ENCODE measurements at places on chromosomes 5 and 9.

DNA sequence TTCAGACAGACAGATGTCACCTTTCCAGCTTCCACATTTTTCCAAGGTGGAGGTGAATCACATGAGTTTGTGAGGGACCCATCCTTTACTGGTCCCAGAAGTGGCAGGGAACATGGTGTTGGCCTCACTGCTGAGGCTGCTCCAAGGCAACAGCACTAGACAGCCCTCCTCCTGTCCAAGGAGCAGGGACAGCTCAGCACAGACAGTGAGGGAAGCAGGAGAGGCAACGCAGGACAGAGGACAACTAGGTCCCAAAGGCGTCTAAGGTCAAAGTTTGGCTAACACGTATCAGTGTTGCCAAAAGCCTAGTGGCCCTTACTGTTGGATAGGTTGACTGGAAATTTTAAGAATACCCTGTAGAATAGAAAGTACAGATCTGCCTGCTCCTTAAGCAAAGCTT is 251.7 kb upstream of the PANK3 start:
- no peak for DNase-seq

DNA sequence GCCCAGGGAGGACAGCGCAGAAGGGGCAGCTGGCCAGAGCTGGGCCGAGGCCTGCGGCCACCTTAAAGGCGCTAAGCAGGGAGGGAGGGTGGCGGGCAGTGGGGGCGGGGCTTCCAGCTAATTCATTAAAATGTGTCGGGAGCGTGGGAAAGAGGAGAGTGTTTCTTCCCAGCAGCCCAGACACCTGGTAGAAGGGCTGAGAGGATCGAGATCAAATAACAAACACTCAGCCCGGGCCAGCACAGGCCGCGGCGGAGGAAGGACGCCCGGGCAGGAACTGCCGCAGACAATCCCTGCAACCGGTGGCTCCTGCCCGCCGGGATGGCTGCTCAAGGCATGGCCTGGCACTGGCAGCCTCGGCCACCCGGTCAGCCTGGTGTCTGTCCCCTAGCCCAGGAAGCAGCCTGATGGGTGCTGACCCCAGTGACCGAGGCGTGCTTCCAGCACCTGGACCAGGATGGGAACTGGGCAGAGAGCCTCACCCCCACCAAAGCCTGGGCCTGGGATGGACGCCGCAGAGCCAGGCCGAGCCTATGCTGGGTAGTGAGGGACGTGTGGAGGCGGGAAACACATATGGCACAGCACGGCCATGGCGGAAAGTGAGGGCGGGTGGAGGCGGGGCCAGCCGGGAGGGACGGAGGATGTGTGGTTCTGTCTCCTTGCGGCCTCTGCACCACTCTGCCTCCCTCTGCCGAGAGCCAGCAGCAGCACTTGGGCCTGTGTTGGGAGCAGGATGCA is 3.2 kb upstream of the NRARP start:
- peak; percentile 50 for DNase-seq

DNA sequence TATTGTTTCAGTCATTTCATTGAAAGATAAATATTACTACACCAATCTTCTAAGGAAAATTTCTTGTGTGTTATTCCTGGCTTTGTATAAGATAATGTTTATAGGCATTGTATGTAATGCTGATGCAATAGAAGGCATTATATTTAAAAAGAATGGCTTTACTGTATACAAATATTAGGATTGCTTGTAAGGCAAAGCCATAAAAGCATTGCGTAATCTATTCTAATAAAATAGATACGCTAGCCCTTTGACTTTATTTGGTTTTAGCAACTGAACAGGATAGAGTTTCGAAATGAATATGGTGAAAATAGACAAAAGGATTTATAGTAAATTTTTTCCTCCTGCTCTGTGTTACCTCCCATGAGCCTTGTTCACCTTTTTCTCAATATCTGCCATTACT is 5.5 kb upstream of the LYSMD3 start:
- DNase-seq = no peak

GRCh38 chr5:117107859-117108258 is 533.2 kb upstream of the SEMA6A start:
- no peak for DNase-seq

- no peak for DNase-seq
Measured at GRCh38 chr5:170252109-170252508, 19.3 kb downstream of the C5orf58 start.

DNA sequence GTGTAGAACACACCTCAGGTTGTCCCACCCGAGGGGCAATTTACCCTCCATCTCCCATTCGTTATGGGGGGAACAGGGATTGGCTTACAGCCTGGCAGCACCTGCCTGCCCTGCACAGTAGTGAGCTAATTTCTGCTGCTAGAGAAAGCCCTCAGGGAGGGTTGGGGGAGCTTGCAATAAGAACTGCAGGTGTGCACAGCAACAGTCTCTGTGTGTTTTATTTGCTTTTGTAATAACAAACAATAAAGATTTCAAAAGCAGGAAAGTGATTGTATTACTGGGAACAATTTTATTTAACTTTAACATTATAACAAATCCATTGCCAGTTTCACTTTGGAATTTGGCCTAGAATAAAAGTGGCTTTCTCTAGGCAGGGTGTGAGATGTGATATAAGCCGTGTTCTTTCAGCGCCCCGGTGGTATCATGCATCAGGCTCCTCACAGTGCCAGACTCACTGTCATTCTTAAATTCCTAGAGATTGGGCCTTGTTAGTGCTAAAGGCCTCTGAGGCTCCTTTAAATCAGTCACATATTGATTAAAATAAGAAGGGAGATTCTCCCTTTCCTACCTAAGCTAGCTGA is 81.1 kb downstream of the RMI1 start:
- DNase-seq = no peak

GRCh38 chr9:137606734-137607138 is 1.2 kb downstream of the ARRDC1 start:
- no peak for DNase-seq

DNA sequence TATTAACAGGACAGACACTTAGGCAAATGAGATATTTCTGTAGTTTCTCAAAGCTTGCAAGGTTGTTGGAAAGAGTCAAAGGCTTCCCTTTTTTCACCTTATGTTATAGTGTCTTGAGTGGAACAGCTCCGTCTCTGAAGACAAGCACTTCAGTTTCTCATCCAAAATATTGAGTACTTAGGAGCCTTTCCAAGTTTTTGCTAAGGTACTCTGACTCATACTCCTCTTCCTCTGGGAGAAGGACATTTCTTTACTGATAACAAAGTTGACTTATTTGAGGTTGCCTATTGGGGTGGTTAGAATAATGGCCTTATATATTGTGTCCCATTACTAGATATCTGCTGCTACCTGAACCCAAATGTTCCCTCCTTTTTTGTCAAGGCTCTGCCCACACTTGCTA is 869.6 kb downstream of the MAT2B start:
- DNase-seq = no peak

- no peak for DNase-seq
Measured at GRCh38 chr5:160311491-160312133, 752 bp downstream of the CCNJL start.

DNA sequence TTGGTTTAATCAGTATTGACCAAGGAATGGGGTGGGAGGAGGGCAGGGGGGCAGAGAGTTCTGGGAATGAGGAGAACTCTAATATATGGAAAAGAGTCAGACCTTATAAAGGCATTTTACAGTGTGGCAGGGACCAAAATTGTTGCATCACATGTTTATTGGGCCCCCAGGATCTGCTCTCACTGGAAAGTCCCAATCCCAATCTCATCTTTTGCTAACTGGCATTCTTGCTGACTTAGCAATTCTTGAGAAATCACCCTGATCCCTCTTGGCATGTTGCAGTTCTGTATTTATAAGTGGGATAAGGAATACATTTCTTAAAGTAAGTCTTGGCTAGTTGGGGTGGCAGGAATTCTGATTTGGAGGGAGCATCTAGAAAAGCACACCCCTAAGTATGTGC is 104.4 kb upstream of the CXCL14 start:
- no peak for DNase-seq

- no peak for DNase-seq
Measured at GRCh38 chr5:143696921-143697320, 115.0 kb upstream of the HMHB1 start.

DNA sequence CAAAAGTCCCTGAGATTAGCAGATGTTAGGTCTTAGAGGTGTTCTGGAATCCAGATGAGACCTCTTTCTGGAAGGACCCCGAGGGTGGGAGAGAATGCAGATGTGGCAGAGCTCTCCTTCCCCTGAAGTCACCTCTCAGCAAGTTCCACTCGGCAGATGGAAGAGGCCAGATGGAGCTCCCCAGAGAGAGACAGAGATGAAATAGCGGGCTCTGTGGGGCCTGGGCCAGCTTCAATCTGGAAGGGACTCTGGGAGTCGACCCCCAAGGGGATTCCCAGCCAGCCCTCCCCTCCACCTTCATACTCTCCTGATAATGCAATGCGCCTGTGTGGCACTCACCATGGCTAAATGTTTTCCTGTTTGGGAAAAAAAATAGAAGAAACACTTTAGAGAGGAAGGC is 60.2 kb downstream of the WNK2 start:
- no peak for DNase-seq

DNA sequence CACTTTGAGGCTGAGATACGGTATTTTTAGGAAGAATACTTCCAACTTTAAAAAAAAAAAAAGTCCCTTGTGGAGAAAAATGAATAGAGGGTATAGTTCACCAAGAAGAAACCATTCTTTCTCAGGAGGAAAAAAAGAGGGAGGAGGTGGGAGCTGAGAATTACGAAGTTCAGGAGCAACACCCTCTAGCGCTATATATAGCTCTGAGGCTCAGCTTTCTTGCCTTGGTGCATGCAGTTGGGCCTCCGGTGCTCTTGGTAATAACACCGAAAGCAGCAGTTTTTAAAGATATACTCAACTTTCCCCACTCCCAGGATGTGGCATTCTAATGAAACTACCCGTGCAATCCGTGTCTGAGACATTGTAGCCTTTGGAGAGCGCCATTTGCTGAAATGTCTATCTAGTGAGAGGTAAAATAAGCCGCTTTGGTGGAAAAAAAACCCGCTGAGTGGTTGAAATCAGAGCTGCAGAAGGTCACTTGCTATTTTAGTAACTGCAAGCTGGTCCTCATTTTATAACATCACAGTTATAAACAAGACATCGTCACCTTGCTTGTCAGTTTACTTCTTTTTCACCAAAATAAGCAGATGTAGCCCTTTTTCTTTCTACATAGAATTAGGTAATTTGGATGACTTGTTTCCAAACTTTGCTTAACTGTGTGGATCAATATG is 156.4 kb downstream of the RORB start:
- no peak for DNase-seq

- no peak for DNase-seq
Measured at GRCh38 chr5:160957312-160957861, 105.4 kb upstream of the ATP10B start.

DNA sequence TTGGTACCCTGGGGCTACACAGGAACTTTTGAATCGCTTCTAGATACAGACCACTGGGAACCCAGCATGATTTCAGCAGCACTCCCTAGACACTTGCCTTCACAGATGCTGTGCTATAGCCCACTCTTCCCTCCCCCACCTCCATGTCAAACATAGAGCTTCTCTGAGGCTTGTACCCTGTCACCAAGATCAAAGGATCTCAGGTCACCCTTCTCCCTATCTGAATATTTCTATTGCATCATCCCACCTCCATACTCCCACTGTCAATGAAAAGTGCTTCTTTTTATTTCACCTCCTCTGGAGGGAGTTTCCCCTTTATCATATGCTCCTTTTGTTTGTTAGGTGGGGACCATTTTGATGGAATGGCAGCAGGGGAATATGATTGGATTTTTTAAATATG is 29.2 kb upstream of the PHF24 start:
- no peak for DNase-seq

- no peak for DNase-seq
Measured at GRCh38 chr5:110413856-110414255, 312.6 kb downstream of the TMEM232 start.

DNA sequence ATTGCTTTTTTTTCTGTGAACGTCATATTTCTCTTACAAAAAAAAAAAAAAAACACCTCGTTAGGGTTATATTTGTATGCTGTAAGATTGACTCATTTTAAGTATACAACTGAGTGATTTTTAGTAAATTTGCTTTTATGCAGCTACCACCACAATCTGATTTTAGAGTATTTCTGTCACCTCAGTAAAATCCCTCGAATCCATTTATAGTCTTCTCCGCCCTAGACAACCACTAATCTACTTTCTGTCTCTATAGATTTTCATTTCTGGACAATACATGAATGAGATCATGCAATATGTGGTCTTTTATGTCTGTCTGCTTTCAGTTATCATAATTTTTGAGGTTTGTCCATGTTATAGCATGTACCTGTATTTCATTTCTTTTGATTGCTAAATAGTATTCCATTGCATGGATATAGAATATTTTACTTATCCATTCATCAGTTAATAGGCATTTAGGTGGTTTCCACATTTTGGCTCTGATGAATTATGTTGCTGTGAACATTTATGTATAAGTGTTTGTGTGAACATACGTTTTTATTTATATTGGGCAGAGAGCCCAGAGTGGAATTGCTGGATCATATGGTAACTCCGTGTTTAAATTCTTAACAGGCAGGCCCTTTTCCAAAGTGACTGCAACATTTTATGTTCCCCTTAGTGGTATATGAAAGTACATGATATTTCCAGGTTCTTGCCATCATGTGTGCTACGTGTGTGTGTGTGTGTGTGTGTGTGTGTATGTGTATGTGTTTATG is 171.4 kb downstream of the SGCD start:
- DNase-seq = peak; percentile 75

DNA sequence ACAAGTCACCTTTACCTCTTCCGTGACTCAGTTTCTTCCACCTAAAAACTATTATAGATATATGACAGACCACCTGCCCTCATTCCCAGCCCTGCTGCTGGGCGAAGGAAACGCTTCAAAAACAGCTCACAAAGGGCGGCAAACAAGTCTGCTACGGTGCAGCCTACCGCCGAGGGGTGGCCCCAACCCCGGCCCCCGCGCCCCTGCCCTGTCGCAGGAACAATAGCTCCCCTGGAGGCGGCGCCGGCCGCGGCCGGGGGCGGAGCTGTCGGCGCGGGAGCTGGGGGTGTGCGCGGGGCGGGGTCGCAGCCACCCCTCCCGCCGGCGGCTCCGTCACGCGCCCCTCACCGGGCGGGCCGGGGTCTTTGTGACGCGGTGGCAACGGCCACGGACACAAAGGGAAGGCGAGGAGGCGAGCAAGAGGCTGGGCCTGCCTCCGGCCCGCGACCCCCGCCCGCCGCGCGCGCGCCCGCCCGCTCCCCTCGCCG is at the start of gene TMEFF1:
TSS of gene TMEFF1 (plus strand) at position 362 of the 488 bp plus-strand sequence. CDS start 396 bp downstream, outside the sequence.
- DNase-seq = peak; percentile 73

GRCh38 chr5:168935183-168935582 is 356.0 kb upstream of the PANK3 start:
- no peak for DNase-seq

DNA sequence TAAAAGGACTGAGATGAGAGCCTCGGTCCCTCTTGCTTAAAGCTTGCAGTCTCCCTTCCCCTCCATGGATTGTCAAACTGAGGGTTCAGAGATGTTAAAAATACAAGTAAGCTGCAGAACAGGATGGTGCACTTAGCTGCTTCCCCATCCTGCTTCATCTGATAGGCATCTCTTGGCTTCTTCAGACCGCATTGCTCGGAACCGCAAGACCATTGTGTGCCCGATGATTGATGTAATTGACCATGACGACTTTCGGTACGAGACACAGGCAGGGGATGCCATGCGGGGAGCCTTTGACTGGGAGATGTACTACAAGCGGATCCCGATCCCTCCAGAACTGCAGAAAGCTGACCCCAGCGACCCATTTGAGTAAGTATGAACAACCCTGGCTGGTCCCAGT is 65.5 kb upstream of the SAP30L start:
- no peak for DNase-seq

GRCh38 chr5:40150896-40151295 is 528.8 kb upstream of the PTGER4 start:
- peak; percentile 12 for DNase-seq

Measured in lung (tissue), 17 donors.